ENCODE measurements at places on chromosomes 7 and 10. TPM values are rescaled to one million over a fixed set of nuclear protein-coding genes. Genes with fewer than 3 reads are reported as not detected.

- DNase-seq: no peak
These were observed 10.3 kb upstream of the OCM start for GRCh38 chr7:5870311-5870710.

DNA sequence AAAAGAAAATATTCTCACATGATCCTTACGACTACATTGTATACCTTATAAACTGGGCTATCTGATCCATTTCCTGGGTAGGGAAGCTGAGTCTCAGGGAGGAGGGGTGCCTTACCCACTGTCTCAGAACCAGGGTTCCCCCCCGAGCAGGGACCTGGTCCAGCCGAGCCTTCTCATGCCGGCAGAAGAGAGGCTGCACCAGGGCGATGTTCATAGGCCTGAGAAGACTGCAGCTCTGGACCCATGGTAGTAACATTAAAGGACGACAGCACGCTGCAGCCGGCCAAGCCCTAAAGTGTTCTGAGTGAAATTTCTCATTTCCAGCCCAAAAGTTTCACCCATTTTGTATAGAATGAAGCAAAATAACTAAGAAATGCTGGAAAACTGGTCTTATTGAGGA lies 163.0 kb upstream of the TNS3 start:
- no peak for DNase-seq

- no peak for DNase-seq
These were observed 255 bp downstream of the MAGI2 start for GRCh38 chr7:79453266-79453557.

DNA sequence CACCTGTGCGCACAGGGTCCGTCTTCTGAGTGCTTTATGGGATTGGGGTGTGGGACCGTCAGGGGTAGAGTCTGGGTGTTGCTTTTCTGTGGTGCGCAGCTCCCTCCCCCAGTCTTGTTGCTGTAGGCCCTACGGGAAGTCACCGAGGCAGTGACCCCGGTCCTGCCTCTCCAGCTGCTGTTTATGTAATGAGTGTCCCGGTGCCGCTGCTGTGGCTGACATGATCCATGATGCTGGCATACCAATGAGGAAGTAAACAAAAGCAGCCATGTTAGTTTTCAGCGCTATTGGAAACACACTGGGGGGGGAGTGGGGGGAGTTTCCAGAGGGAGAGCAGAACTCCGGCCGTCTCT lies 1.1 kb downstream of the TRIM8 start:
- peak; percentile 84 for DNase-seq

SLC13A4 gene
- not detected for total RNA-seq
